ENCODE measurements at places on chromosomes 11 and 22.

GRCh38 chr11:64448599-64449380 is 89.8 kb downstream of the RPS6KA4 start:
- peak; percentile 77 for DNase-seq

- no peak for DNase-seq
Observed at GRCh38 chr22:16774911-16775500, 50.2 kb downstream of the XKR3 start.

GRCh38 chr11:121810291-121810690 is 305.7 kb downstream of the BLID start:
- no peak for DNase-seq

GRCh38 chr11:27711725-27712124 is 11.5 kb upstream of the BDNF start:
- DNase-seq = no peak

DNA sequence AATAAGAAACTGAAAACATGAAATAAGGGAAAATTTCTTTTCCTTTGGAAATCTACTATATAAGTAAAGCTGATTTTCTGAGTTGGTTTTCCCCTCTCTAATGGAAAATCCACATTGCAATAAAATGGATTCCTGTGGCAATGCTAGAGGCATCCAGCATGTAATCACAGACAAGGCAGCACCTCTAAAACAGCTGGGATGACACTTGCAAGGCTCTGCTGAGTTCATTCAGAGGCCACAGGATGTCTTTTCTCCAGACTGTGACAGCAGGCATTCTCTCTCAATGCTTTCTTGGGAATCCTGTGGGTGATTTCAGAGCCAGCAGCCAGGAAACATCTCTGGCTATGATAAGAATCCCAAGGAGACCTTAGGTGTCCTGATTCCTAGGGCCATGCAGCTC is 201.3 kb upstream of the BLID start:
- peak; percentile 63 for DNase-seq

GRCh38 chr11:59267736-59268475 is 55.2 kb upstream of the MPEG1 start:
- DNase-seq = no peak

GRCh38 chr11:34261820-34262219 is 96.0 kb downstream of the ABTB2 start:
- no peak for DNase-seq
